ENCODE measurements at places on chromosomes 2 and 18.
A peak's percentile ranks its signal among the peaks of the same experiment; 100 is the strongest.

GRCh38 chr2:43796206-43796605 is 22.4 kb downstream of the DYNC2LI1 start:
- no peak for DNase-seq

GRCh38 chr2:111226876-111227700 is 106.4 kb downstream of the BCL2L11 start:
- DNase-seq = no peak

GRCh38 chr2:74425523-74425922 is 4.0 kb downstream of the WDR54 start:
- no peak for DNase-seq

- DNase-seq = no peak
Measured at GRCh38 chr2:241976296-241976695, 106.8 kb downstream of the RTP5 start.

DNA sequence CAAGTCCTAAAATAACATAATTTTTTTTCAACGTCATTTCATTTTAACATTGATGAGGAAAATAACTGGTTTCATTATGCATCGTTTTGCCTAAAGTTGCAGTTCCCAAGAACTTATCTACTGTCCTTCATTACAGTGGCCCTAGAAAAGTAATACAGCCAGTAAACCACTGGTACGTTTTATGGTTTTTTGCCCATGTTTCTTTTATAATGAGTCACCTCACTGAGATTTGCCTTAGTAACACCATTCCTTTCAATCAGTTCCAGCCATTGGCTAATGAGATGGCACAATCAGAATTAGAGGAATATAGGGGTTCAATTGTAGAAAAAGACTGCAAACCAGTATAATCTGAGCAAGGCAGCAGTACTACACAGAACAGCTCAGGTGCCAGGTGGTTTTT is 422.6 kb upstream of the LYPD1 start:
- no peak for DNase-seq

DNA sequence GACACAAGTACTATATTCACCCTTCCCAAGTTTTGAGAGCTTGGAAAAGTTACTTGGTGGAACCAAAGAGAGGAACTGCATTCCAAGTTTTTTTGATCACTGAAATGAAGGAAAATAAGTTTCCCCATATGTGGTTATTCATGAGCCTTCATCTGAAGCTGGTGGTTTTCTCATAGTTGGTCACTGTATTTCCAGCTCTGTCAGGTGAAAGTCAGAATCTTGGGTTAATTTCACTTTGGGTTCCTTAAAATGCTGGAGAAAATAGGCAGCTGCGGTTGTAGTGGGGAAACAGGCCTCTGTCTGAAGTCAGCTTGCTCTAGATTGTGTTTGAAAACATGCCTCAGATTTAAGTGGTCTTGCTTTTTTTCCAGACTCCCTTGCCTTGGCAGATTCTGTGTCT is 200.5 kb downstream of the HRH4 start:
- no peak for DNase-seq

DNA sequence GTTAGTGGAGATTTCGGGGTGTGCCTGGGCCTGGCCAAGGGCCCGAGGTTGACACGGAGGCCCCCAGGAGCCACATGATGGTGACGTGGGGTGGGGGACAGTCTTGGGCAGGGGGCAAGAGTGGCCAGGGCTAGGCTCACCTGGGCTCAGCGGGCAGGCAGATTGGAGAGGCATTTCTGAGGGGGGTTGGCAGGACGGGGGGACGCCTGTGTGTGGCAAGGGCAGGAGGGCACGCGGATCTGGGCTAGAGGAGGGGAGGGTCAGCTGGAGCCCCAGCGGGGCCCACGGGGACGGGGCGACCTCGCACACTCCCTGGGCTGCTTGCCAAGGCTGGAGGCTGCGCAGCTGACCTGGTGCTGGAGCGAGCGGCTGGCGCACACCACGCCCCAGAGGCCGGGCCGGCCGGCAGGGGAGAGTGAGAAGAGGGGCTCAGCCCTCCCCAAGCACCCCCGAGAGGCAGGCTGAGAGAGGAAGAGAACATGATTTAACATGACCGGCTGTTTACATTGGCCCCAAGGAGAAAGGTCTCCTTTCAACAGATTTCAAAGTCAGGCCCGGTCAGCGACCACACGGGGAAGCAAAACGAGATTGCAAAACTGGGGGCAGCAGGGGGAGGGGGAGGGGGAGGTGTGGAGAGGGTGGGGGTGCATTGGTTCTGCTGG is 38.0 kb upstream of the SNED1 start:
- DNase-seq = peak; percentile 79

DNA sequence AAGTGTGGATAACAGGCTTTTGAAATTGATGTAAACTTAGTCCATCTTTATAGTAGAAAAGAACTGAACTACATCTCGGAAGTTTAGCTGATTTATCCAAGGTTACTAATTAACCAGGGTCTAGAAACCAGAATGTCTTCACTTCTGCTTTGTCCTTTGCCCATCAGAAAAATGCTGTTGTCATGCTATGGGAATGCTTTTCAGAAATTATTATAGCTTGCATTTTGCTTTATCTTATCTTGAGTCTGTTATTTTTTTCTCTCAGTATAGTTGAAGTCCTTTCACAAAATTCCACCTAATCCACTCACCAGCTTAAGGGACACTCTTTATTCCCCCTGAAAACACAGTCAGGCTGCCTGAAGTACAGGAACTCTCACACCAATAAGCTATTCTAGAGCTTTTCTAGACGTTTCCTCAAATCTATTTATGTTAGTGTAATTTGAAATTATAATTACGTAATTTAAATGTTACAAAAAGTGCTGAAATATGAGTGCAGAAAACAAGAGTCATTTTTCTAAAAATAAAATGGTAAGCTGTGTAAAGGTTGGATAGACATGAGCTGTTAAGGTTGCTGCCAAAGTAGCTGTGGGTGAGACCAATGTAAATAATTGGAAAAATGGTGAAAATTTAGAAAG is 456.3 kb downstream of the TGIF1 start:
- no peak for DNase-seq

DNA sequence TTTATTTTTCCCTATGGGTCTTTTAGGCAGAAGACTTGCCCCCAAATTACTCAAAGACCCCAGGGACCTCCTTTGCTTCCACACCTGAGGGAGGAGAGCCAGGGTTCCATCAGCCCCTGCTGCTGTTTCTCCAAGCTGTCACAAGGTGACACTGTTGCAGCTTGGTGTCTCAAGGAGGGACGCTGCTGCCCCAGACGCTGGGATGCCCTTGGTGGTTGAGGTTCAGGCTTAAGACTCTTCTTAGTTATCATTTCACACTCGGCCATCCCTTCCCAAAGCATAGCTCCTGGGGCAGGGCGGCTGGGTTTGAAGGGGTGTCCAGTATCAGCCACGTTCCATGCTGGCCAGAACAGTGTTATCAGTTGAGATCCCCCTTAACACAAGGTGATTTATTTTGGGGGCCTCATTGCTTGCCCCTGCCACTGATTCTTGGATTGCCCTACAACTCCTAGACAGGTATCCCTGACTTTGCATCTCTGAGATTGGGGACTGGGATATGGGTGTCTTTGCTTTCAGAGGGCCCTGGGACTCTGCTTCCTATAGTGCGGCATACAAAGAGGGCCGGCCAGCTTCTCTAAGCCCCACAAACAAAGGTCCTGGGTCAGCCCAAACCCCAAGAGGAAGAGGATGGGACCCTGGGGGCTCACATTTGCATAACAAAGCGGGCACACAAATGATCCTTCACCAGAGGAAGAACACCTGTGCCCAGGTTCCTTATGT is 22.7 kb downstream of the GPR55 start:
- DNase-seq = peak; percentile 44

DNA sequence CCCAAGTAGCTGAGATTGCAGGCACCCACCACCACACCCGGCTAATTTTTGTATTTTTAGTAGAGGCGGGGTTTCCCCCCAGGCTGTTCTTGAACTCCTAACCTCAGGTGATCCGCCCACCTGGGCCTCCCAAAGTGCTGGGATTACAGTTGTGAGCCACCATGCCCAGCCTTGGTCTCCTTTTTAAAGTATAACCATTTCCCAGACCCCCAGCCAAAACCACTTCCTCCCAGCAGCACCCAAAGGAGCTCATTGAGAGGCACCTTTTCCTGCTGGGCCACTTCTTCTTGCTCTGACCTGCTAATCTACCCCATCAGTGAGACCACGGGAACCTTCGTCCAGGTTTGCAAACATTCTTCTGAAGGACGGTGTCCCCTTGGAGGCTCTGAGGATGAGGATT is 69.9 kb downstream of the INPP5D start:
- DNase-seq = no peak

GRCh38 chr2:152406119-152406835 is 71.3 kb downstream of the FMNL2 start:
- DNase-seq = no peak

- no peak for DNase-seq
Measured at GRCh38 chr2:75007061-75007460, 48.6 kb downstream of the POLE4 start.

DNA sequence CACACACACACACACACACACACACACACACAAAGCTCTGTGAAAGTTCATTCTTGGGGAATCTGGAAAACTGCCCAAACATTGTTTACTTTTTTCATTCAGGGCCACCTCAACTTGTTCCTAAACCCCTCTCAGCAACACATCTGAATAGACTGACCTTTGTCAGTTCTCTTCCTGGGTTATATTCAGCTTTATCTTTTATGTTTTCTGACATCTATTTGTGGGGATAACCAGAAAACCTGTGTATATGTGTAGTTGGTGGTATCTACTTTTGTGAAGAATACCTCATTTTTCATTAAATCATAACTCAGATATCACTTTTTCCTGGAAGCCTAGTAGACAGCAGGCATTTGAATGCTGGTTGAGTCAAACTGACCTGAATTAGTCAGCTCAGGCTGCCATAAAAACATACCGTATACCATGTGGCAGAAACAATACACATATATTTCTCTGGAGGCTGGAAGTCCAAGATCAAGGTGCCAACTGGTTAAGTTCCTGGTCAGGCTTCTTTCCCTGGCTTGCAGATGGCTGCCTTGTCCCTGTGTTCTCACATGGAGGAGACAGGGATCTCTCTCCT is 11.0 kb upstream of the RNF144A start:
- DNase-seq = no peak

DNA sequence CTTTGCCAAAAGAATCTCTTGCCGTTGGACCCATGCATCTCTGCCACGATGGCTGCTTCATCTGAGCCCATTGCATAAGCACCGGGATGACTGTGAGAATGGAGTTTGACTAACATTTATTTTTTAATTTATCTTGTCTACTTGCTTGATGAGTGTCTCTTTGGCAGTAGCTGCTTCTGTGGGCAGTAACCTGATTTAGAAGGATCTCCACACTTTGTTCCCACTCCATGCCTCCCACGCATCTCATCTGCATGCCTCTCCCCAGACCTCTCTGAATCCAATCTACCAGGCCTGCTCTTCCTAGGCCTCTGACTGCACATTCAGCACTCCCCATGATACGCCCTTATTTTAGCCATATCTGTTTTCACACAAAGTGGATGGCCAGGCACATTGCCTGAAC is 23.7 kb upstream of the TMX3 start:
- no peak for DNase-seq

DNA sequence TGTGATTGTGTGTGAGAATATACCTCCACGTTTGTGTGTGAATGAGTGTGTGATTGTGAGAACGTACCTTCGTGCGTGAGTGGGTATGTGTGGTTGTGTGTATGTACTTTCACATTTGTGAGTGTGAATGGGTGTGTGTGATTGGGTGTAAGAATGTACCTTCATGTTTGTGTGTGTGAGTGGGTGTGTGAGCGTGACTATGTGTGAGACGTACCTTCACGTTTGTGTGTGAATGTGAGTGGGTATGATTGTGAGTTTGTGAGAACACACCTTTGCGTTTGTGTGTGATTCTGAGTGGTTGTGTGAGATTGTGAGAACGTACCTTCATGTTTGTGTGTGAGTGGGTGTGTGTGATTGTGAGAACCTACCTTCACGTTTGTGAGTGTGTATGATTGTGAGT is 5.8 kb upstream of the ADCY3 start:
- DNase-seq = no peak

DNA sequence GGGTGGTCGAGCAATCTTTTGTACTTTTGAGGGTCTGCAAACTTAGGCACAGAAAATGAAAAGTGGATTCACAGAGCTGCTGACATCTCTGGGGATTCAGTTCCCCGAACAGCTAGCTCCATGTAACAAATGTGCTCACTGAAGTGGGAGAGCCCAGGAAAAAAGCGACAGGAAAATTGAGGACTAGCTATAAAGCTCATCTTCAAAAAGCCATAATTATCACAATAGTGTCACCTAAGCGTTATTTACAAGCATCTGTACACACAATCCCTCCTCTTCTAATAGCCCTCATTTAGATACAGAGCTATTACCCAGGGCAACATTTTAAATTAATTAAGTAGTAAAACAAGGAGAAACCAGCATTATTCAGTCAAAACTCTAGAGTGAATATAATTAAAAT is 36.1 kb downstream of the RNF152 start:
- no peak for DNase-seq

DNA sequence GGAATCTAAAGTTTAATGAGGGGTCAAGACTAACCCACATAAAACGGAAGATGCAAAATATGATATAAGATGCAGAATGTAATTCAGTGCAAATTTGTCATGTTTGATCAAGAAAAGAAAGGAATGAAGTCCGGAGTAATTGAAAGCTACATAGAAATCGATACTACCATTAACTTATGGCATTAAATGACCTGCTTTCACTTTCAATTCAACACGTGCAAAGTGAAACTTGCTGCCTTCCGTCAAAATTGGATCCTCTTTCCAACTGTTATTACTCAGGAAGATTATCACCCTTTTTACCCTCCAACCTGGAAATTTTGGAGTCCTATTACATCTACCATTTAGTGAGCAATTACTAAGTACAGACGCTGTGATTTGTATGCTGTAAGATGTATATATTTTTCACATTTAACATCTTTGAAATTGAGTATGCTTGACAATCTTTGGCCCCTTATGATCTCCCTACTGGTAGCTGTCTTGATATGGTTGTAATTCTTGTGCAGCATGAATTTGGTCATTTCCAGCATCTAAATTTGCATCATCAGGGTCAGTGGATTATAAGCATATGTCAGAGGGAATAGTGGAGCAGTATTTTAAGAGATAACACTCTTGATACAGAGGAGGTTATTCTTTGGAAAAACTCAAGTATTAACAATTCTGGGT is 18.6 kb downstream of the UNC80 start:
- DNase-seq = no peak

GRCh38 chr2:65742977-65743376 is 310.6 kb upstream of the SPRED2 start:
- DNase-seq = no peak

DNA sequence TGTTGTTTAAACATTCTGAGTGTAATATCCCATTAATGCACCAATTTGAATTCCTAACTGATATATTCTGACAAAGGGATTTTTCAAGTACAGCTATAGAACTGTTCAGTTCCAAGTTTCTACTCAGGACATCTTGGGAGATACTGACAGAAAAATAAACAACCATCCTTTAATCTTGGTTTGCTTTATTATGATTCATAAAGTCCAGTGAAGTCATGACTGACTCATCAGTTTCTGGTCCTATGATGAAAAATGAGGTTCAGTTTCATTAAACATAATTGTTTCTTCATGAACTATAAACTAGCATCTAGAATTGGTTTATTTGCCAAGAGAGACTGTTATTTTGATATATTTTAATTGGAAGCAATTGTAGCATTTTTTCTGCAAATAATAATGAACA is 896.2 kb downstream of the CCDC85A start:
- no peak for DNase-seq

- no peak for DNase-seq
Measured at GRCh38 chr2:101300164-101300563, 8.3 kb downstream of the RNF149 start.

GRCh38 chr2:143394062-143394461 is 264.8 kb downstream of the ARHGAP15 start:
- no peak for DNase-seq

GRCh38 chr2:183195397-183195796 is 71.2 kb downstream of the NUP35 start:
- DNase-seq = no peak

GRCh38 chr2:177889818-177890460 is 182.6 kb downstream of the PDE11A start:
- DNase-seq = no peak
